Activated CD8-positive, alpha-beta T cell treated with anti-CD3 and anti-CD28 coated beads, Interleukin-2, amount 10 ng/mL, durations not matched to agents 7 days and 5 days (primary cell): ENCODE measurements at places on chromosomes 5 and 9. TPM values are rescaled to one million over a fixed set of nuclear protein-coding genes. Genes with fewer than 3 reads are reported as not detected.

GRCh38 chr9:87193925-87194868 is 246.9 kb upstream of the GAS1 start:
- DNase-seq: no peak

- peak; percentile 21 for DNase-seq
Observed at GRCh38 chr9:87445646-87446045, 52.0 kb upstream of the DAPK1 start.

The SLC36A2 gene
- total RNA-seq: not detected

The SVEP1 gene
- not detected for total RNA-seq

The C5orf58 gene
- not detected for total RNA-seq

The TNFSF15 gene
- total RNA-seq: 1.1 TPM

GRCh38 chr5:132867046-132867451 is 607 bp downstream of the UQCRQ start:
- DNase-seq: no peak

DNA sequence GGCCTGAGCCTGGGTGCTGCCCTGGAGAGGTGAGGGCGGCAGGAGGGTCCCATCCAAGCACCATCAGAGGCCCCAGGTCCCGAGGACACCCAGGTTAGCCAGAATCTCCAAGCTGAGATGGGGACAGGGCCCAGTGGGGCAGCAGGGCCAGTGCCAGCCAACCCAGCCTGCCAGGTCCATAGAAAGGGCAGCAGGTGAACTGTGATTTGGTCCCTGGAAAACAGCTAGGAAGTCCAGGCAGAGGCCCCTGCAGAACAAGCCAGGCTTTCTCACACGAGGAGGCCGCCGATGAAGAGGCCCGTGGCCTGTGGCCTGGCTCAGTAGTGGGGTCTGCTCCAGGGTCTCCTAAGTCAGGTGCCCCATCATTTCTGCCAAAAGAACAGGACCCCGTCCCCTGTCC is 2.0 kb downstream of the AGPAT2 start:
- no peak for DNase-seq

- DNase-seq: peak; percentile 74
Observed at GRCh38 chr5:14351845-14352712, 208.9 kb downstream of the TRIO start.

The ENC1 gene
- 0.55 TPM for total RNA-seq

- peak; percentile 35 for DNase-seq
Observed at GRCh38 chr5:54717870-54718269, 200.3 kb downstream of the SNX18 start.

DNA sequence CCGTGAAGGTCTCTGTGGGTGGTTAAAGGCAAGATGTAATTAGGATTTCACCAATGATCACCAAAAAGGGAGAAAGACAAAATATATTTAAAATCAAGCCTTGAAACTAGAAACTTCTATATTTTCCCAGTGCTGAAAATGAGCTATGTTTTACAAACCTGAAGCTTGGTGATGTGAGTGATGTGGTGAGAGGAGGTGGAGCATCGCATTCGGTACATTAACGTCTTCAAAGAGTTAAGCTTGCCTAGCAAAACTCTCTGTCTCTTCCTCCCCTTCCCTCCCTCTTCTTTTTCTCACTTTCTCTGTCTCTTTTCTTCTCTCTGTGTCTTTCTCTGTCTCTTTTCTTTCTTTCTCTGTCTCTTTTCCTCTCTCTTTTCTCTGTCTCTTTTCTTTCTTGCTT is 347.3 kb upstream of the IRX2 start:
- DNase-seq: no peak

DNA sequence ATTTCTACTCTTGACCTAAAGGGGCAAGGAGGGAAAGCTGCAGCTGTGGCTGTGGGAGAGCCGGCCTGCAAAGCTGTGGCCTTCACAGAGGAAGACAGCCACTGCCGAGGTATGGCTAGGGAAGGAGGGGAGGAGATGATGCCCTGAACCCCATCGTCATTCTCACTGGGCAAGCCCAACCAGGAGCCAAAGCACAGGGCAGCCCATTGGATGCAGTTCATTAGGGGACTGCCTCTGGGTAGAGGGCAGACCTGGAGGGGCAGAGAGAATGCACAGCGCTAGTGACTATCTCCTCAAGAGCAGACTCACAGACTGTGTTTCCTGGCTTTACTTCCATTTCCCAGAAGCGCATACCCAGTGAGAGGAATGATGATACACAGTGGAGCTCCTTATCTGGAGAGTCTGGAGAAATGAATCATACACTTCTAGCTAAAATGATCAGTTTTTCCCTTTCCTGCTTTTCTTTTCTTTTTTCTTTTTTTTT is 47.2 kb upstream of the TTC23L start:
- DNase-seq: no peak

GRCh38 chr5:538271-538771 is 14.1 kb upstream of the SLC9A3 start:
- DNase-seq: no peak

DNA sequence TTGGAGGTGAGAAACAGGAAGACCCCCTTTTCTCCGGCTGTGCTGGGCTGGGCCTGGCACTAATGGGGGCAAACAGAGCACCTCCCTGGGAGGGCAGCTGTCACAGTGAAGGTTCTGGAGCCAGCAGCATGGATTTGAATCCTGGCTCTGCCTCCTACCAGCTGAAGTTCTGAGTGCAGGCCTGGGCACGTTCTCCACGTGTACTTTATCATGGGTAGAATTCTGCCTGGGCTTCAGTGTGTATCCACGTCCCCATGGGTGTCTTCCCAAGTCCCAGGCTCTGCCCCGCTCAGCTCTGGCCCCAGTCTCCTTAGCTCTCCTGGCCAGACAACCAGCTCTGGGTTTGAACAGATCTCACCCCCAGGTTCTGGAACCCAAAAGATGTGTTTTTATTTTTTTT is 223.2 kb downstream of the PBX3 start:
- no peak for DNase-seq

- no peak for DNase-seq
Observed at GRCh38 chr5:55900068-55900467, 48.9 kb downstream of the IL31RA start.

GRCh38 chr5:131104169-131104808 is 60.8 kb downstream of the HINT1 start:
- no peak for DNase-seq

- DNase-seq: no peak
Observed at GRCh38 chr9:121876255-121876654, 216.9 kb downstream of the TTLL11 start.

GRCh38 chr5:146589028-146589345 is 73.0 kb upstream of the GPR151 start:
- no peak for DNase-seq

- peak; percentile 41 for DNase-seq
Observed at GRCh38 chr9:7756088-7756487, 43.5 kb downstream of the DMAC1 start.

- DNase-seq: no peak
Observed at GRCh38 chr5:1476181-1476966, 31.1 kb upstream of the SLC6A3 start.

The ZNF462 gene
- not detected for total RNA-seq

GRCh38 chr5:176170084-176170483 is 68.1 kb upstream of the SIMC1 start:
- DNase-seq: no peak

GRCh38 chr5:74378464-74378863 is 262.1 kb downstream of the ENC1 start:
- no peak for DNase-seq

The C5orf34 gene
- total RNA-seq: 7.7 TPM

The MOB3B gene
- total RNA-seq: 2.5 TPM

- no peak for DNase-seq
Observed at GRCh38 chr5:178083922-178084321, 29.4 kb upstream of the N4BP3 start.

The STK32A gene
- not detected for total RNA-seq

The C1QTNF2 gene
- not detected for total RNA-seq

GRCh38 chr9:109418827-109419226 is 79.3 kb downstream of the PTPN3 start:
- DNase-seq: no peak

The GPR150 gene
- 0.74 TPM for total RNA-seq

The SPATA31A3 gene
- not detected for total RNA-seq
